ENCODE measurements at places on chromosomes 11 and 22. TPM values are rescaled to one million over a fixed set of nuclear protein-coding genes. Genes with fewer than 3 reads are reported as not detected.
A peak's percentile ranks its signal among the peaks of the same experiment; 100 is the strongest.

CAPRIN1 gene
- polyA plus RNA-seq, result 266 TPM

- peak; percentile 45 for DNase-seq
These were observed 108.4 kb downstream of the FAT3 start for GRCh38 chr11:92332986-92333385.

DNA sequence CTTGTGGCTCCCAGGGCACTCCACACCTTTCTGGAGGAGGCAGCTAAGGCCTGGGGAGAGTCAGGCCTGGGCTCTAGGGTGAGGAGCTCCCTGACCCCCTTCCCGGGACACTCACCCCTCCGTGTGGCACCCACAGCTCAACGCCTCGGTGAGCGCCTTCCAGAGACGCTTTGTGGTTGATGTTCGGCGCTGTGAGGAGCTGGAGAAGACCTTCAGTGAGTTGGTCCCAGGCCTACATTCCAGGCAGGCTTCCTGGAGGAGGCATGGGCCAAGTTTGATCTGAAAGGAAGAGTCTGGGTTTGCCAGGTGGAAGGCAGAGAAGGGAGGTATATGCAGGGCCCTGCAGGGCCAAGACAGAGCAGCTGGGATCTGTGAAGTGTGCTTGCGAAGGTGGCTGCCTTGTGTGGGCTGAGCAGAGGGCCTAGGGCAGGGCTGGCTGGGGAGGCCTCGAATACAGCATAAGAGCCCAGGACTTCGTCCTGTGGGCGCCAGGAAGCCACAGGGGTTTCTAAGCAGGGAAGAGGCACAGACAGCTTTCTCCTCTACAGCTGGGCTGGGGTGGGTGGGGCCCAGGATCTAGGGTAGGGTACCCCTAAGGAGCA lies 2.9 kb downstream of the TCIRG1 start:
- no peak for DNase-seq

- no peak for DNase-seq
These were observed 56.4 kb downstream of the FDX1 start for GRCh38 chr11:110486156-110486555.

DNA sequence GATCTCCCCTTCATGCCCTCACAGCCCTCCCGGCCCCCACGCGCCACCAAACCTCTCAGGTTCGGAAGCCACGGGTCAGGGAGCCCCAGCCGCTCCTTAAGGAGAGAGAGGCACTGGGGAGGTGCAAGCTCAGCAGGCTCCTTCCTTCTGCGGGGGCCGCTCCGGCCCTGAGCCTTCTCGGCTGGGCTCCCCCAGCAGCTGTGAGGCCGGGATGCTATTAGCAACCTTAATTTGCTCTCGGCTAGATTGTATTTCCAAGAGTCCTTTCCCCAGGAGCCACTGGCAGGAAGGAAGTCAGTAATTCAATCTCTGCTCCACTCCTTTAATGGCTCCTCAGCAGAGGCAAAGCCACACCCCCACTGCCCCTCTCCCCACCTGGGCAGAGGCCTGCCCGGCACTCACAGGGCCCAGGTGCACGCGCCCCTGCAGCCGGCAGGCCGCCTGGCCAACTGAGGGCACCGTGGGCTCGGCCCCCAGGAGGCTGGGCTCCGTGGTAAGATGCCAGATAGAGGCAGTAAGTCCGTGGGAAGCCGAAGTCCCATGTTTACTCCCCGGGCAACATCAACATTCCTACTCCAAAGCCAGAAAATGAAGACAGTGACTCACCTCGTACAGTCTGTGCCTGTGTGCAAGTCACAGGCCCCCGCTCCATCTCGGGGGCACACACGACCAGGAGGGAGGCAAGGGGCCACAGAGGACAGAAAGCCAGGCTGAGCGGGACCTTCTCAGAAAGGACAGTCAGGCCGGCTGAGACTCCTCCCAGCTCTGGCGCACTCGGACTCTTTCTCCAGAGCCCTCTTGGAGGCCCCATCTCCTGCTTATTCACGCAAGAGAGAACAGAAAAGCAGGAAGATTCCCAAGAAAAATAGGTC lies 5.2 kb downstream of the IGSF9B start:
- DNase-seq, result peak; percentile 85

- no peak for DNase-seq
These were observed 16.6 kb upstream of the MOB2 start for GRCh38 chr11:1502954-1503707.

GRCh38 chr11:27635567-27636037 lies 64.7 kb downstream of the BDNF start:
- no peak for DNase-seq

APOL6 gene
- polyA plus RNA-seq, result 4.0 TPM

DNA sequence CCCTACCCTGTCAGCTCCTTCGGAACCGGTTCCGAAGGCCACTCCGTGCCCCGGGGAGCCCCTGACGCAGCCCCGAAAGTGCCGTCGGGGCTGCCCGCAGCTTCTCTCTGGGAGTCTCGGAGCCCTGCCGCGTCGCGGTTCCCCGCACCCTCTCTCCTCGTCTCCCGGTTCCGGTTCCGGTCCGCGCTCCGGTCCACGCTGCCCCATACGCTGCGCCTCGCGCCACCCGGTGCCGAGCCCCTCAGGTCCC lies 618 bp downstream of the MTA2 start:
- no peak for DNase-seq

DNA sequence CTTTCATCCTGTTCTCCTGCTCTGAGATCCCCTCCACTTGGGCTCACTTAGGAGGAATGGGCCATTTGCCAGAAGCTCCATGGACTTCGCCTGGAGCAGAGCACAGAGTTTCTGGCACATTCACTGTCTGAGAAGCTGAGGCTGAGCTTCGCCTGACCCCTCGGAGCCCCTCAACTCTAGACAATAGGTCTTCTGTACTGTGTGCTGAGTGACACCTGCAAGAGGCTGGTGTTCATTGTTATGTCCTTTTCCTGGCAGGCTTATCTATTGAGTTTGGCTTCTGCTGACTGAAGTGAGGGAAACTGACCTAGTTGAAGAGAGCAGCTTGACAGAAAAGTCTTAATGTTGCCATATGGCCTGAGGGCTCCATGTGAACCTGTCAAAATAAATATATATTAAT lies 124.3 kb downstream of the EHF start:
- no peak for DNase-seq

DNA sequence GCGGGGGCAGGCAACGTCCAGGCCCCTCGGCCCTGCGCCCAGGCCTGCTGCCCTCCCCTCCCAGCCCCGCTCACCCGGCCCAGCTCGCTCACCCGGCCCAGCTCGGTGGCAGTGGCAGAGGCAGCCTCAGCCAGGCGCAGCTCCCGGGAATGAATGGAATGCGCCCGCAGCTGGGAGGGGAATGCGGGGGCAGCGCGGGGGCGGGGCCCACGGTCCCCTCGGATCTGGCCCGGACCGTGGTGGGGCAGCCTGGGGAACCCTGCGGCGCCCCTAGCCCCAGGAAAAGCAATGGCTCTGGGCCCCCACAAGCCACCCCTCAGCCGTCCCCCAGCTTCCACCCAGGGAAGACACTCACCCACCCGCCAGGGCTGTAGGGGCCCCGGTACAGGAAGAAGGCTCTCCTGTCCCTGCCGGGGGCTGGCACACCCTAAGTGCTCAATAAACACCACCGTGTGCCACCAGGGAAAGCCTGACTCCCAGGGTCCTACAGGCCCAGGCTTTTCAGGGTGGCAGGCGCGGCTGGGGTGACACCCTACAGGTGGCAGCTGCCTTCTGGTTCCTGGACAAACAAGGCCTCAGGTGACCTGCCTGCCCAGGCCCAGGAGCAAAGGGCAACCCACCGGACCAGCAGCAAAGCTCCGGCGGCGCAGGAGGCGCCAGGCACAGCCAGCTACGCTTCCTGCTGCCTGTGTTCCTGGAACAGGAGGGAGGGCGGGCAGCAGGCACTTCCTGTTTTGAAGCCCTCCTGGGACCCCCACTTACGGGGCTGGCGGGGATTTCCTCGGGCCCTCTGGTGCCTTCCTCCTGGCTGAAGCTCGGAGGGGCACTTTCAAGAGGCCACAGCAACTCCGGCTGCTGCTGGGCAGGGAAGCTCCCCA lies 13.8 kb downstream of the PLXNB2 start:
- peak; percentile 79 for DNase-seq

DNA sequence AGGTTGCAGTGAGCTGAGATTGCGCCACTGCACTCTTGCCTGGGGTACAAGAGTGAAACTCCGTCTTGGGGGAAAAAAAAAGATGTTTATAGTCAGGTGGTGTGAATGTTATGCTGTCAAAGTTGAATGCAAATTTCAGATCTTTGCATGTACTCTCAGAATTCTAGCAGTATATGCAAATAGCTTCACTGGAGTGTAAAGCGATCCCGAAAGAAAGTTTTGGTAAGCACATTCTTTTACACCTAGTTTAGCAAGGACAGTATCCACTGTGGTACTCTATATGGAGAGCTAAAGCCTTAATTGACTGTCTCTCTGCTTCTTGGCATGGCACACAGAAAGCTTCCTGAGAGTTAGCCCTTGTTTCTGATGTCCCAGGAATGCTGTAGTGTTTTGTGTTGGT lies 4.0 kb downstream of the JAM3 start:
- no peak for DNase-seq

SIRT3 gene
- polyA plus RNA-seq, result 42.3 TPM

SLC22A8 gene
- 60.6 TPM for polyA plus RNA-seq

DNA sequence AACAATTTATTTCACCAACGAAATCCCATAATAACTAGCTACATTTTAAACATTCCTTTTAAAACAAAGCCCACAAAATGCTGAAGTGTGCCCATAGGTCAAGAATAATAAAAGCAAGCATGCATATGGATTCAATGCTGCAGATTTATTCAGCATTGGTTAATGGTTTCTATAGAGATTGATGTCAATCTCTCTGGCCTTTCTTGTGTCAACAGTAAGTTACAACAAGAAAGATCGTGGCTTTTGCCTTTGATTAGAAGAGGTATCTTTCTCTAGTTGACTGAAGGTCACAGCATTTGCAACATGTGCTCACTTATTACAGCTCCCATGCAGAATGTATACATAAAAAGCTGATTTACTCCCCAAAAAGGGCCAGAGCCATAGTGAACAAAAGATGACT lies 1.4 kb upstream of the SOX6 start:
- DNase-seq, result no peak

OR52I1 gene
- 0.03 TPM for polyA plus RNA-seq

C11orf87 gene
- polyA plus RNA-seq, result 0.23 TPM

DNA sequence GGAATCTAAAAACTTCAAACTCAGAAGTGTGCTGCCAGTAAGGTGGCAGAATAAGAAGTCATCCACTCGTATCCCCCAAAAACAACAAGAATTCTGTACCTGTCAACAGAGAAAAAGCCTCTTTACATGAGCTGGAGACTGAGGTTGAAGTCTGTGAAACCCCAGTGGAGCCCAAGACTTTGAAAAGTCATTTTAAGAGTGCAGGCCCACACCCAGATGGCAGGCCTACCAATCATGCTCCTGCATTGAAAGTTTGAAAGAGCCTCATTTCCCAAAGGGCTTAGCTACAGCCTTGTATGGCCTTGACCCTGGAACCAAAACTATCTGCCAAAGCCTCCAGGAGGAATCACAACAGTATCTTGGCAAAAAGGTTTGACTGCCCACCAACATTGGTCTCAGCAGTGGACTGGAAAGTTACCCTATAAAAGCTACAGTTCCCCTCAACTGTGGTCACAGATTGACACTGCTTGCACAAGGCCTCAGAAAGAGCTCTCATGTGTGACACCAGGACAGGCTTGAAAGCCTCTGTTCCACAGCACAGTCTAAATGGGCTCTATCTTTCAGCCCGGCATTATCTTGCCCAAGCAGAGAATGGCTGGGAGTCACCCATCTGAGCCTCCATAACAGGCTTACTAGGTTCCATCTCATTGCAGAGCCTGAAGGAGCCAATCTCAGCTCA lies 47.7 kb downstream of the SLC22A9 start:
- no peak for DNase-seq

DNA sequence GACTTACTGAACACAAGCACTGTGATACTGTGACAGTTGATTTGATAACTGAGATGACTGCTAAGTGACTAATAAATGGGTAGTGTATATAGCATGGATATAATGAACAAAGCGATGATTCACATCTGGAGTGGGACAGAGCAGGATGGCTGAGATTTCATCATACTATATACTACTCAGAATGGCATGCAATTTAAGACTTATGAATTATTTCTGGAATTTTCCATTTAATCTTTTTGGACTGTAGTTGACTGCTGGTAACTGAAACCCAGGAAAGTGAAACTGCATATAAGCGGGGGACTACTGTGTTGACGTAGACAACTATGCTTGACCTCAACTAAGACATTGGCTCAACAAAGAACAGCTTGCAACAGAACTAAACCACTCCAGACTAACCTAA lies 20.0 kb upstream of the NUCB2 start:
- no peak for DNase-seq

TRIM49 gene
- not detected for polyA plus RNA-seq

- no peak for DNase-seq
These were observed 39.9 kb upstream of the ASPHD2 start for GRCh38 chr22:26389125-26389524.

SERHL2 gene
- polyA plus RNA-seq, result 8.9 TPM

- no peak for DNase-seq
These were observed 602.6 kb upstream of the API5 start for GRCh38 chr11:42709216-42709615.

GRCh38 chr11:65307298-65308229 lies 7.1 kb upstream of the CDC42EP2 start:
- DNase-seq, result no peak

ZDHHC8 gene
- polyA plus RNA-seq, result 59.7 TPM

- no peak for DNase-seq
These were observed 28.5 kb upstream of the CARD16 start for GRCh38 chr11:105073456-105074165.

DNA sequence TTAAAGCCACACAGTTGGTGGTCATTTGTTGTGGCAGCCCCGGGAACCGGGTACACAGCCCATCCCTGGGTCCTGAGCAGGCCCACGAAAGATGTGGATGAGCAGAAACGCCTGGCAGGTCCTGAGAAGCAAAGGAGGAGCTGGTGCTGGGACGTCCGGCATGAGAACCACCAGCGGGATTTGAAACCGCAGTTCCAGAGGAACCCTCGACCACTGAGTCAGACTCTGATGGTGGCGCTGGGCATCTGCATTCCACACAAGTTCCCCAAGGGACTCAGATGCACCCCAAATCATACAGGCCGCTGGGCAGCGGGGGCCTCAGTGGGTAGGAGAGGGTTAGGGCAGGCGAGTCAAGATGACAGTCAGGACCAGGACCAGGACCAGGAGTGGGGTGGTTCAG lies 363.0 kb downstream of the SHANK2 start:
- no peak for DNase-seq
